ENCODE measurements at places on chromosomes 7 and 10. TPM values are rescaled to one million over a fixed set of nuclear protein-coding genes. Genes with fewer than 3 reads are reported as not detected.

DNA sequence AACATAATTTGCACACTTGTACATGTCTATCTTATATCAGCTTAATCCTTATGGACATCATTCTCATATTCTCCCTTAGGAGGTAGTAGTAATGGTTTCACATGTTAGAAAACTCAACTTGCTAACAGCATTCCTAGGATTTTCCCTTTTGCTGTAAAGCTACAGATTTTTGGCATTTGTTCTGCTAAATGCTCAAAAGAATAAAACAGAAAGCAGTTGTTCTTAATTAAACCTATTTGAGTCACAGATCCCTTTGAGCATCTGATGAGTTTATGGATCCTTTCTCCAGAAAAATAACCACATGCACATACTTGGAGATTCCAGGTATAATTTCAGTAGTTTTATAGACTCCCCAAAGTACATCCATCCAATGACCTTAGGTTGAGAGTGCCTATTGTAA is 122.9 kb upstream of the BET1 start:
- no peaks in the 10 kb centered on the region for H3K4me1 ChIP-seq
- no peaks in the 10 kb centered on the region for H3K36me3 ChIP-seq
- no peak overlapping the region for H3K4me3 ChIP-seq
- no peak for DNase-seq
- H3K27ac ChIP-seq = no peak overlapping the region

- no peaks in the 10 kb centered on the region for H3K27me3 ChIP-seq
- H3K4me3 ChIP-seq = no peak overlapping the region
Measured at GRCh38 chr10:133281084-133281483, 4.4 kb upstream of the ADAM8 start.

DNA sequence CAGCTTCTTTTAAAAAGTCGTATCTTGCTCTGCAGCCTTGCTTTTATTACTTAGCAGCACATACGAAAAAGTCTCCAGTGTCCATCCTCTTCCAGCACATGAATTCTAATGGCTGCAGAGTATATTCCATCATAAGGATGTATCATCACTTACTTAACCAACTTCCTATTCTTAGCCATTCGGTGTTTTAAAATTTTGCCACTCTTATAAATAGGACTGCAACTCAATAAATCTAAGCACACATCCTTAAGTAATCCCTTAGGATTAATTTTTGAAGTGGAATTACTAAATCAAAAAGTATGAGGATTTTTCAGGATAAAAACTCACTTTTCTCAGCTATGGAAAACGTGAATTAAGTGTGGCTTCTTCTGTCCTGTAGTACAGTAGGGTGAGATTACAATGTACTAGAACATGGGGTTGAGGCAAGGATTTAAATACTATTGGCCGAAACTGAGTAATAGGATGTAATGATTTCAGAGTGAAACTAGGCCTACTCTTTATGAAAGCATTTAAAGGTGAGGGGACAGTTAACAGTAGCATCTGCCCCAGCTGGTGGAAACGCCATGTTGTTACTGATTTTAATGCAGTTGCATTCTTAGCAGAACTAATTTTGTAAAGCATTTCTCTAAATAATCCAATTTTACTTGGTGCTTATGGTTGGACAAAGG is 1035.5 kb downstream of the LRMDA start:
- no peaks in the 10 kb centered on the region for H3K27me3 ChIP-seq
- DNase-seq = no peak
- H3K4me1 ChIP-seq = no peaks in the 10 kb centered on the region
- no peak overlapping the region for H3K4me3 ChIP-seq
- H3K27ac ChIP-seq = no peak overlapping the region
- H3K36me3 ChIP-seq = no peaks in the 10 kb centered on the region

- DNase-seq = peak; percentile 95
- peak within 1 kb of the TSS; percentile 96 for H3K4me3 ChIP-seq
- H3K36me3 ChIP-seq = peaks cover 45% of the 10 kb centered on the region
- no peaks in the 10 kb centered on the region for H3K27me3 ChIP-seq
- H3K27ac ChIP-seq = peak within 1 kb of the TSS; percentile 95
Measured at GRCh38 chr7:56051339-56052191, at the start of the genes CCT6A and PSPH. CCT6A (plus strand) TSS chr7:56051765; CDS start chr7:56051849, 84 bp downstream. PSPH (minus strand) TSS chr7:56051444; CDS start chr7:56021212, 30,232 bp downstream.

DNA sequence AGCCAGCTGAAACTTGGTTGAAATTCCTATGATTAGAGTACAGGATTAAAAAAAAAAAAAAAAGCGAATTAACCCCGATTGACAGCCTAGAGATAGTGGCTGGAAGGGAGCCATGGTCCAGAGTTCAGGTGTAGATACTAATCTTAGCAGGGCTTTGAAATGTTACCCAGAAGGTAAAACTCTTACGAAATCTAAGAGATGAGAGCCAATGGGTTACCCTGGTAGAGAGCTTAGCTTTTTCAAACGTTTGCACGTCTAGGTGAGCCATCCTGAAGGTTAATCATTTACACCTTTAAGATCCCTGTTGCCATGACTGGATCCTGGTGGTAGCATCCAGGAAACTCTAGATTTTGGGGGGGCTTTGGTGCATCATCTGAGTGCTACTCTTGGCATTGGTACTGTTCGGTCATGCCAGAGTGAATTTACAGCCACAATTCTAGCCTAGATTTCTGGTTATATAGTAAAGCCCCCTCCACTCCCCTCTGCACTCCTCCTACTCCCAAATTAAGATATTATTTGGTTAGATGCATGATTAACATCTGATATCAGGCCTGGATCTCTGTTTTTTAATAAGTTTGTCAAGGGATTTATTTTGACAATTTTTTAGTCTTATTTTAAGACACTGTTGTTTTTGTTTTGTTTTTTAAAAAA is 1.2 kb downstream of the AGFG2 start:
- H3K36me3 ChIP-seq = peaks cover 14% of the 10 kb centered on the region
- DNase-seq = no peak
- H3K27me3 ChIP-seq = no peaks in the 10 kb centered on the region
- H3K4me3 ChIP-seq = peak overlapping the region; percentile 98

DNA sequence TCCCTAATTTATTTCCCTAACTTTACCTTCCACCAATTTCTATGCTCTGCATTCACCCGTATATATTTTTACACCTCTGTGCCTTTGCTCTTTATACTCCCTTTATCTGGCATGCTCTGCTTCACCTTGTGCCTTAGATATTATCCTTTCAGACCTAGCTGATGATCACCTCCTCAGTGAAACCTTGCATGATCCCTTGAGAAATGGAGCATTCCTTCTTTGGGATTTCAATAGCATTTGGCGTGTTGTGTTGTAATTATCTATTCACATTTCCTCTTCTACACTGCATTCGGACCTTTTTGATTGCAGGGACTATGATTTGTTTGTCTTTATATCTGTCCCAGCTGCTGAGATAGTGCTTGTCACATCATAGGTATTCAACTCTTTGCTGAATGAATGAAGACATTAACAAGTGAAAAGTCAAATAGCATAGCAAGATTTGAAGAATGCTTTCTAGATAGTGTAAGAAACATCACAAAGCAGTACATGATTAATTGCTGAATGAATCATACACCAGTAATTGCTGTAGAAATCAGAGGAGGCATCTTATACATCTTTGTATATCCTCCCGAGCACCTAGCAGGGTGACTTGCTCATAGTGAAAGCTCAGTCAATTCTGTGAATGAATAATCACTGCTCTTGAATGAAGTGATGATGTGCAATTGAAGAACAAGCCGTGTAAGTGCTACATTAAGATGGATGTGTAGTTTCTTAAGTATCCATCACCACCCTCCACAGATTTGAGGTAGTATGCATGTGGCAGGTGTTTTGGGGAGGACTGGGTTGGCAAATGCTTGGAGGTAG is 2.0 kb upstream of the TM9SF3 start:
- no peak overlapping the region for H3K4me3 ChIP-seq
- DNase-seq = peak; percentile 57
- H3K27me3 ChIP-seq = peaks cover 6% of the 10 kb centered on the region
- H3K4me1 ChIP-seq = peaks cover 25% of the 10 kb centered on the region
- no peak overlapping the region for H3K27ac ChIP-seq
- peaks cover 8% of the 10 kb centered on the region for H3K36me3 ChIP-seq

GRCh38 chr7:154709840-154710520 is 292.9 kb downstream of the PAXIP1 start:
- H3K4me1 ChIP-seq = no peaks in the 10 kb centered on the region
- H3K27me3 ChIP-seq = no peaks in the 10 kb centered on the region
- no peaks in the 10 kb centered on the region for H3K36me3 ChIP-seq
- H3K27ac ChIP-seq = no peak overlapping the region
- no peak overlapping the region for H3K4me3 ChIP-seq

The KLLN gene
- 0.34 TPM for total RNA-seq

DNA sequence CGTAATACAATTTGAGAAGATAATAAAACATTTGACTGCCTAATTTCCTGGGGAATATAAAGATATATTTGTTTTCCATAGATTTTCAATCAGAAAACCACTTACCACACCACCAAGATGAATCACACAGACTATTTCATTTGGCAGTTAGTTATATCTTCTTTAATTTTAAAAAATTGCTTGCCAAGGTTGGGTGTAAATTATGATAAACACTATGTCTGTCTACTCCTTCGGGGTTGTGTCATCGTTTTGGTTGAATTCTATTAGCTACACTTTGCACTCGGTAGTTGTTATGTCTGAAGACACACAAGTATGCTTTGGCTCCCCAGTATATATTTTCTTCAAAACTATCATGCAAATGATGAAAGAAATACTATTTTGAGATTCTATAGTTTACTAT is 594.8 kb upstream of the SEMA3D start:
- H3K4me1 ChIP-seq = no peaks in the 10 kb centered on the region
- no peak overlapping the region for H3K4me3 ChIP-seq
- no peak for DNase-seq
- H3K36me3 ChIP-seq = no peaks in the 10 kb centered on the region

The SOSTDC1 gene
- total RNA-seq = not detected

DNA sequence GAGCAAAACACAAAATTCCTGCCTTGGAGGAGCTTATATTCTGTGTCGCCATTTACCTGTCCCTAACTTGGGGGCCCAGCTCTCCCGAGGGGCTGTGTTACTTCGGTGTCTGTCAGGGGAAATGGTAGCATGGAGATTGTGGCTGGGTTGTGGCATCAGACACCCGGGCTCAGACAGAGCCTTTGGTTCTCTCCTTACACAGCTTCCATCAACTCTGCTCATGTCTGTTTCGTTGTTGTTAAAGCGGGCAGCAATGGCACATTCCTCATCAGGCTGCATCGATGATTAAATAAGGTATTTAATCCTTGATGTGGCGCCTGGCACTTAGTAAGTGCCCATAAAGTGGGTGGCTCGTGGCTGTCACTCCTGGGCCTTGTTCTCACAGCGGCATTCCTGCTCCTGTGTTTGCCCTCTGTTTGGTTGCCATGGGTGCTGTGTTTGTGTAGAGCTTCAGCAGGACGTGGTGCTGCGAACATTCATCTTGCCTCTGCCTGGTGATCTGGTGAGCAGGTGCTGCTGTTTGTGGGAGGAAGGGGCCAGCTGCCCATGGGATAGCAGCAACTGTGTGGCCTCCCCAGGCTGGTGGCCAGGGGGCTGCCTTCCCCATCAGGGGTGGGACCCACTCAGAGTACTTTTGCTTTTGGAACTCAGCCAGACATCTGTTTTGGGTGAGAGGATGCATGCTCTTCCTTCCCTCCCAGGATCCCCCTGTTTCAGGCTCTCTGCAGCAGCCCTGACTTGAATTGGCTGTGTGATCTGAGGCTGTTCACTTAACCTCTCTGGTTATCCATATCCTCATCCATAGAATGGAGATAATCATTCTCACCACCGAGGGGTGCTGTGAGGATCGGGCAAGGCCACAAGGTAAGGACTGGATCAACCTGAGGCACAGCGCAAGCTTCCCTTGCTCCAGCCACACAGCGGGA is 207.2 kb upstream of the SVIL start:
- H3K4me3 ChIP-seq = no peak overlapping the region
- peaks cover 3% of the 10 kb centered on the region for H3K27me3 ChIP-seq
- H3K27ac ChIP-seq = no peak overlapping the region
- H3K4me1 ChIP-seq = no peaks in the 10 kb centered on the region
- H3K36me3 ChIP-seq = no peaks in the 10 kb centered on the region

DNA sequence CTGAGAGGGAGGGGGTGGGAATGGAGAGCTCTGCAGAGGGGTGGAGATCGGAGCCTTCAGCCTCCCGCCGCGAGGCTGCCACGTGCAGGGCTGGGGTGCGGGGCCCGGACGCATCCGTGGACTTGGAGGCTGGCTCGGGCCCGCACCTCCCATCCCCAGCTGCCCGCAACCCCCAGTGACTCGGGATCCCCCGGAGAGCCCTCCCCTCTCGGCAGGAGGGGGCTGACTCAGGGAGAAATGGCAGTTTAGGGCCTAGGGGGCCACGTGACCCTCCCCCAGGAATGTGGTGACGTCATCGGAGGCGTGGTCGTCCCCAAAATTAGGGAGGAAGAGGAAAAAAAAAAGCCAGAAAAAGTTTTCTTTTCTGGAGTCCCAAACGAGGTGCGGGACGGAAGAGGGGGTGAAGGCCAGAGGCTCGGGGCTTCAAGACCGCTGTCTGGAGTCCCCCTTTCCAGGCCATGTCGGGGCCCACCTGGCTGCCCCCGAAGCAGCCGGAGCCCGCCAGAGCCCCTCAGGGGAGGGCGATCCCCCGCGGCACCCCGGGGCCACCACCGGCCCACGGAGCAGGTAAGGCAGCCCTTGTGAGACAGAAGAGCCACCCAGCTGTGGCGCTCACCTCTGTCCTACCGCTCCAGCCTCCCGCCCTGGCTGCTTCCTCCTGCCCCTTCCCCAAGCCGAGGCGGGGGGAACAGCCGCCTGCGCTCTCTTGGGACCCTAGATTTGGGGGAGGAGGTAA is at the start of gene TRIP6:
TRIP6 (plus strand) TSS at position 348 of the 736 bp plus-strand sequence; CDS start at position 459, 111 bp downstream.
- peaks cover 20% of the 10 kb centered on the region for H3K36me3 ChIP-seq
- H3K4me1 ChIP-seq = peaks cover 22% of the 10 kb centered on the region
- H3K4me3 ChIP-seq = peak within 1 kb of the TSS; percentile 90
- peak; percentile 84 for DNase-seq
- peak within 1 kb of the TSS; percentile 92 for H3K27ac ChIP-seq
- H3K27me3 ChIP-seq = no peaks in the 10 kb centered on the region

DNA sequence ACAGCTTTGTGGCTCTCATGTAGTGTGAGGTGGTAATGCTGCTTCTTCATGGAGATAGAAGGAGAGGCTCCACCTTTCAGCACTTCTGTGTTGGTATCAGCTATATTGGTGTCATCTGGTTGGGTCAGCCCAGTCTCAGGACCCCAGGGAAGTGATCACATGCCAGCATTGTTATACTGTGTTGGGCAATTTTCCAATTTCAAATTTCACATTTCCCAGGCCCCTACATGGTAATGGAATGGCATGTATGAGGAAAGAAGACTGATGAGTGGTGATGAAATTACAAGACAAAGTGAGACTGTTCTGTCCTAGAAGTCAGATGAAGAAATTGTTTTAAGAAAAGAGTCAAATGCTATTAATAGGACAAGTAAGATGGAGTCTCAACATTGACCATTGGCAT is 3.7 kb upstream of the AKR1C3 start:
- H3K4me3 ChIP-seq = no peak overlapping the region
- peaks cover 5% of the 10 kb centered on the region for H3K4me1 ChIP-seq
- no peak overlapping the region for H3K27ac ChIP-seq
- DNase-seq = no peak

Data from activated CD4-positive, alpha-beta T cell treated with anti-CD3 and anti-CD28 coated beads for 36 hours (primary cell).